ENCODE measurements at places on chromosomes 2 and 18.

DNA sequence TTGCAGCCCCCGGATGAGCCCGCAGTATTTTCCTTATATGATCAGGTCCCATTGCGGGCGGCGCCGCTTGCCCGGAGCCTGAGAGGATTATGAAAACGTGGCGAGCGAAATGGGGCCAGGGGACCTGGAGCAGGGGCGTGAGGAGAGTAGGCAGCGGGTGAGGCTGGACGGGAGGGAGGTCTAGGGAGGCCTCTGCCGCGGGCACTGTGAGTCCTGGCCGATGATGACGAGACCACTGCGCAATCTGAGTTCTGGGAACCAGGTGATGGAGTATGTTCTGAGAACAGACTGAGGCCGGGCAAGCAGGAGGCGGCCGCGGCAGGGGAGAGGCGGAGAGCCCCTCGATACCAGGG is 790 bp upstream of the ACAA2 start:
- peak; percentile 48 for DNase-seq

GRCh38 chr18:58496231-58496630 is 132.7 kb downstream of the ALPK2 start:
- no peak for DNase-seq

DNA sequence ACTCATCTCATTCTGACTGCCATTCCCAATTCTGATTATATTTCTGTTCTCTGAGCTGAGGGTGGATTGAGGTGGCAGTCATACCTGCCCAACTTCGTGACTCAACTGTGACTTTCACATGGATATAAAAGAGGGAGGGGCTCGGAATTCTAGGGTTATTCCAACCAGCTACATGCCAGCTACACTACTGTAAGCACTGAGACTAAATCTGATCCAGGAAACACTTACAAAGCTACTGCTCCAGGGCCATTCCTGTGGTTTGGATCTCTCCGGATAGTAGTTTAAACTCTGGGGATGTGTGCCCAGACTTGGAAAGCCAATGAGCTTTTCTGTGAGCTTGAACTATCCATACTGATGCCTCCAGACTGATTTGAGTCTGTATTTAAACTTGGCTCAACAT is 7.9 kb downstream of the MAP2 start:
- DNase-seq: no peak

GRCh38 chr2:21047141-21048009 is 3.5 kb upstream of the APOB start:
- DNase-seq: no peak

DNA sequence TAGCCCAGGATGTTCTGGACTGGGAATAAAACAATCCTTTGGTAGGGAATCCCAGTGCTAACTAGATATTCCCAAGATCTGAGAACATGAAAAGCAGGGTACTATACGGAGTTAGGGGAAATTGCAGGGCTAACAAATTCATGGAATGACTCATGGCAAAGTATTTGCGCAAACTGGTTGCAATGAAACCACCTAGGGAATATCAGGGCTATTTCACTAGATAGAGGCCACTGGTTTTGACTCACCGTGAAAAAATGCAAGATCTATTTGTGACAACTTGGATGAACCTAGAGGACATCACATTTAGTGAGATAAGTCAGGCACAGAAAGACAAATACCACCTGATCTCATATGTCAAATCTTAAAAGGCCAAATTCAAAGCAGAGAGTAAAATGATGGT is 233.3 kb downstream of the MBD2 start:
- peak; percentile 53 for DNase-seq

GRCh38 chr2:95053543-95053942 is 28.0 kb downstream of the MAL start:
- no peak for DNase-seq

All from skeletal muscle cell (primary cell).